SK-MEL-5 (cell line): ENCODE measurements at places on chromosomes 3 and 15. TPM values are rescaled to one million over a fixed set of nuclear protein-coding genes. Genes with fewer than 3 reads are reported as not detected.

Gene CMSS1
- 50.7 and 51.7 TPM in 2 replicates for total RNA-seq

Gene P2RY14
- not detected in 2 replicates for total RNA-seq

Gene TRH
- total RNA-seq, result not detected in 2 replicates

Gene CPN2
- not detected in 2 replicates for total RNA-seq

Gene IL16
- total RNA-seq, result 6.4 and 6.6 TPM in 2 replicates

Gene TYRO3
- total RNA-seq, result 79.0 and 81.2 TPM in 2 replicates

Gene CAV3
- total RNA-seq, result not detected in 2 replicates

Gene CADM2
- total RNA-seq, result not detected in 2 replicates

Gene KLF15
- 20.4 and 23.5 TPM in 2 replicates for total RNA-seq

Gene LDHAL6B
- total RNA-seq, result not detected in 2 replicates

Gene SERPINI2
- total RNA-seq, result not detected in 2 replicates

Gene SLMAP
- 26.1 and 28.9 TPM in 2 replicates for total RNA-seq

Gene COL8A1
- total RNA-seq, result not detected in 2 replicates
